CD4-positive, alpha-beta T cell treated with Interleukin-2 at 100 ng/mL for 4 hours (primary cell): ENCODE measurements at places on chromosomes 3 and 15.

DNA sequence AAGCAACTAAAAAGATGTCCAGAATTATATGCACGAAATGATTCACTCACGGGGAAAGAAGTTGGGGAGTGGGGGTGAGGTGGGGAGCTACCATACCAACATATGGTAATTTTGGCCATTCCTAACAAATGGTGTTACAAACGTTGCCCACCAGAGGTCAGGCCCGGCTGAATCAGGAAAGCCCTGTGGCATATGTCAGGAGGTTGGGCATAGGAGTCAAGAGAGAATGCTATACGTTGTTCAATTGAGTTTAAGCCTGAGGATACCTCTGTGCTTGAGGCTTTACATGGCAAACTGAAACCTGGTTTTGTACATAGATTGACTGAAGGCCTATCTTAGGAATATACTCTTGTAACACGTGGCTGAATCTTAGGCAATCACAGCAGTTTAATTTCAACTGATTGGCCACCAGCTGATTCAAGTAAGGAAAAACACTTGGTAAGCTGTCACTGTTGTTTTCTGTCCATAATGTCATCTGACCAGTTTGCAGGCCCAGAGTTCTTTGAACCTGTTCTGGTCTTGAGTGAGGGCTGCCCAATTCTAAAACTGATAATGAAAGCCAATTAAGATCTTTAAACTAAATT lies 23.4 kb upstream of the SLC2A2 start:
- DNase-seq: peak; percentile 36

- no peak for DNase-seq
These were observed 175.8 kb downstream of the XXYLT1 start for GRCh38 chr3:195095035-195095703.

- no peak for DNase-seq
These were observed 292.8 kb downstream of the MEX3B start for GRCh38 chr15:81752974-81753373.

DNA sequence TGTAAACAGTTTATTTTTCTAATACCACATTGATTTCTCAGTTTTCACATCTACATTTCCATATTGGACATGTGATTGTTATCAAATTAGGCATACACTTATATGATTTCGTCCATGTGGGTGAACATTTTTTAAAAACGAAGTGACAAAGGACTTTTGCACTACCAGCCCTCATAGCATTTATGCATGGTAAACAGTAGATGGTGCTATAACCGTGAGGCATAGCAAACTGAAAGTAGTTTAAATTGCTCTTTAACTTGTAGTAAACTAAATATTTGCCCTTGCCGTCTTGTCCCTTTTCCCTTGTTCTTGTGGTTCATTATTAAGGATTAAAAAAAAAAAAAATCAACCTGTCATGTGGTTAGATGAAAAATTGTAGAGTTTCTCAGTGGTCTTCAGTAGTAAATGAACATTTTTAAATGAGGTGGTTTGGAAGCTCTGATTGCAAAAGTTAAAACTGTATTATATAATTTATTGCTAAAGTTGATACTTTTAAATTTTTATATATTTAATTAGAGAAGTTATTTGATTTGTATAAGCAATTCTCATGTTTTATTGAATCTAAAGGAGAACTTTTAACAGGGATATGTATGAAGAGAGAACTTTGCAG lies 24.0 kb downstream of the STX19 start:
- DNase-seq: peak; percentile 66

DNA sequence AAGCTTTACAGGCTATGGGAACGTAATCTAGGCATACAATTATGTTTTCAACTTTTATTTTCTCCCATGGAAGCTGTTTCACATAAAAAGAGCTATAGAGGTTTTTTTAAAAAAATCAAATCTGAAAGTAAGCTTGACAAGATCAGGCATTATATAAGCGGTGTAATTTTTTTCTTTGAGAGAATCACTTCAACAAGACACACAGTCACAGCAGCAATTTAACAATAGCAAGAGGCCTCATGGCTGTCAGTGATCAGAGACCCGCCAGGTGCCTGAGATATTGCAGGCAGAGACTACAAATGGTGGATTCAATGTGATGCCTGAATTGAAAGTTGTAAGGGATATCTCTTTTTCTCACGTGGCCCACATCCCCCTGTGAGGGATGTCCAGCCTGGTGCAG lies 270.5 kb upstream of the TBC1D5 start:
- DNase-seq: no peak

GRCh38 chr3:108661699-108662098 lies 72.2 kb downstream of the DZIP3 start:
- DNase-seq: no peak
